ENCODE measurements at places on chromosomes 2 and 18.

GRCh38 chr18:75129717-75130477 is 79.0 kb downstream of the PTGR3 start:
- no peak for DNase-seq

GRCh38 chr2:69559442-69560146 is 83.9 kb downstream of the AAK1 start:
- DNase-seq: no peak

DNA sequence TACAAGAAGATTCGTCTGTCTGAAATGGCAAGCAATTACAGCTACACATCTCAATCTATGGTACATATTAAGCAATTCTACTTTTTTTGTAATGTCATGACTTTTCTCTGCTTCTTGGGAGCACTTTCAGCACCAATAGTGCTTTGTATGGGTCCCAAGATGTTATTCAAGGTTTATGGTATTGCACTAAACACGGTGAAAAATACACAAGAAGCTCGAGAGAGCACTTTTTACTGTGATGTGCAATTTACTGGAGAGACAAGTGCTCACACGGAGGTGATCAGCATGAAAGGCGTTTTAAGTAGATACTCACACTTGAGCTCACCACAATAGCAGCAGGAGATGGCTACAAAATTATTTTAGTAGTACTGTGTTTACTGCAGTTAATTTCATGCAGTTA is 783.6 kb downstream of the CBLN2 start:
- no peak for DNase-seq

GRCh38 chr2:53848062-53848461 is 11.7 kb downstream of the GPR75 start:
- no peak for DNase-seq

DNA sequence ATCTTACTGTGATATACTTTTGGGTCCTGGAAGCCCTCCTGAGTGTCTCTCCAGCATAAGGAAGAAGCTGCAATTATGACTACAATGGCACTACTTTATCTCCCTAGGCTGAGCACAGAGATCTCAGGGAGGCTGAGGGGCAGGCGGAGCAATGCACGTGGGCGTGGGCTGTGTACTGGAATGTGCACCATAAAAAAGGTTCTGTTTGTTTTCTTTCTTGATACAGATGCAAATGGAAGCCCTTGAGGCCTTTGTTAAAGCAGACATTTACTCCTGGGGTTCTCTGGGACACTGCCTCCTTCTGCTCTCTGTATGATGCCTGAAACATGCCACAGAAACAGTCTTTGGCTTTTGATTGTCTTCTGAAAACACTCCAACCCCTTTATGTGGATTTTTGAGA is 79.1 kb upstream of the DLX2 start:
- no peak for DNase-seq

Data from AG04449 (cell line).